ENCODE measurements at places on chromosomes 12 and 14.

GRCh38 chr12:64065881-64066451, 156.1 kb downstream of the KICS2 start:
- DNase-seq: no peak

DNA sequence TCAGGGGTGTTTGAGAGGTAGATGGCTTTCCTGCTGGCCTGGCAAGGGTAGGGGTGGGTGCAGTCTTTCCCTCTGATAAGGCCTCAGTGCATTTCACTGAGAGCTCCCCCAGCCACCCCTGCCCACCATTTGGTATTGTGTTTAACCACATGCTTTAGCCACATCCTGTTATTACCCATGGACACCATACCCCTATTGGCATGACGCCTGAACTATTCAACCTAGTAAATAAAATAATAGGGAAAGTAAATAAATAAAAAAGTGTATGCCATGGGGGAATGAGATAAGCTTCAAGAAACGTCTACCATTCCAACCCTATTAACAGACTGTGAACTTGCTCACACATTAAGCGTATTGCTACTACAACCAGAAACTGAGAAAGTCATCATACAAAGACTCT, 7.6 kb upstream of the LGR5 start:
- DNase-seq: no peak

DNA sequence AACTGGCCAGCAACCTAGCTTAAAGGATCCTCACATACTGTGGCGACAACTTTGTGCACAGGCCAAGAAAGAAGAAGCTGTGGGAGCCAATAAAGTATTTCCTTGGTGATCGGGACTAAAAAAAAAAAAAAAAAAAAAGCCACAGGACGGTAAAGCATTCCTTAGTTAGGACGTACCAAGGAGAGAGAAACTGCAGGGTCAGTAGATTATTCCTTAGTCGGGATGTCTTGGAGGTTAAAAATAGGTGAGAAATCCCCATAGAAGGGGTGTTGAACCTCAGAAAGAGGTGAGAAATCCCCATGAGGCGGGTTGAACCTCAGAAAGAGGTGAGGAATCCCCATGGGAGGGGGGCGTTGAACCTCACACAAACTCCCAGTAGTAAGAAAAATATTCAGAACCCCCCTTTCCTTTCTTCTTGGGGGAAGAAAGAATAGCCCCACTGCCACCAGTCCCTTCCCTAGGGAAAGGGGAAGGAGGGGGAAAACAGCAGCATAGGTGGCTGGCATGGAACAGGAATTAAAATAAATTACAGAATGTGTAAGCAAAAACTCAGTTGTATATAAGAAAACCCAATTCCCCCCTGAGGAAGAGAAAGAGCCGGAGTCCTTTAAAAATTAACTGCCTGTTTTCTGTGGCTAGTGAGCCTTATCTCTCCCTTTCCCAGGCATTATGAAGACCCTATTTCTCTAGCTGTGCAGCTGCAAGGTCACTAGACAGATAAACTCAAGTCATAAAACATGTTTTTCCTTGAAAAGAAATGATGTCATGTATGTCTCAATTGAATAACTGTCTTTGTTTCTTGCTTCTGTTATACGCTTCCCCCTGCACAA, 26.8 kb downstream of the KLRK1 start:
- no peak for DNase-seq

- no peak for DNase-seq
These were observed 71.4 kb upstream of the PRKD1 start for GRCh38 chr14:29999013-29999539.

- DNase-seq: no peak
These were observed 377.1 kb upstream of the FAR2 start for GRCh38 chr12:28771968-28772367.

DNA sequence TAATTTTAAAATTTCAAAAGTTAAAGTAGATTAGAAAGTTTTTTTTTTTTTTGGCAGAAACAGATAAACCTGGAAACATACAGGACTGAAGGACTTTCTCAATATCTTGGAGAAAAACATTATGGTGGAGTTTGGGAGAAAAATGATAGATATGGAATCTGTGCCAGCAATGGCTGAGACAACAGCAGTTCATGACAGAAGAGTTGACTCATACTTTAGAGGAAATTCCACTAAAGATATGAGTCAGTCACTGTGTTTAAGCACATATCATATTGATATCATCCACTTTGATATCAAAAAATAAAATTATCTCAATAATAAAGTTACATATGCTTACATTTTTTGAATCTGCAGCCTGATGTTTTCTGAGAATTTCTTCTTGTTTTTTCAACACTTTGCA, 193.9 kb upstream of the OR4E1 start:
- DNase-seq: no peak

DNA sequence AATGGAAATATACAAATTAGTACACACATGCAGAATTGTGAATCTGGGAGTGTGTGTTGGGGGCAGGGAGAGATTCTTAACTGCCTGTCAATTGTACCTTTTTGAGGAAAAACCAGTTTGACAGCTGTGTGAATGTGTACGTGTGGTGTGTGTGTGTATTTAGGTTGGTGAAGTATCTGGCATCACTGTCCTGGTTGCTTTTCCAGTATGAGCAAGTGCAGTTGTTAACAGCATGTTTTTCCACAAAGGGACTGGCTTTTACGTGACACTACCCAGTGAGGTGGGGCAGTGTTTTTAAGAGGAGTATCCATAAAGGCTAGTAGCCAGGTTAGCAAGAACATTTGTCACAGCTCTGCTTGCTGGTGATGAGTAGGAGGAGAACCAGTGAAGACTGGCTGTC, 56.1 kb downstream of the DAAM1 start:
- no peak for DNase-seq

DNA sequence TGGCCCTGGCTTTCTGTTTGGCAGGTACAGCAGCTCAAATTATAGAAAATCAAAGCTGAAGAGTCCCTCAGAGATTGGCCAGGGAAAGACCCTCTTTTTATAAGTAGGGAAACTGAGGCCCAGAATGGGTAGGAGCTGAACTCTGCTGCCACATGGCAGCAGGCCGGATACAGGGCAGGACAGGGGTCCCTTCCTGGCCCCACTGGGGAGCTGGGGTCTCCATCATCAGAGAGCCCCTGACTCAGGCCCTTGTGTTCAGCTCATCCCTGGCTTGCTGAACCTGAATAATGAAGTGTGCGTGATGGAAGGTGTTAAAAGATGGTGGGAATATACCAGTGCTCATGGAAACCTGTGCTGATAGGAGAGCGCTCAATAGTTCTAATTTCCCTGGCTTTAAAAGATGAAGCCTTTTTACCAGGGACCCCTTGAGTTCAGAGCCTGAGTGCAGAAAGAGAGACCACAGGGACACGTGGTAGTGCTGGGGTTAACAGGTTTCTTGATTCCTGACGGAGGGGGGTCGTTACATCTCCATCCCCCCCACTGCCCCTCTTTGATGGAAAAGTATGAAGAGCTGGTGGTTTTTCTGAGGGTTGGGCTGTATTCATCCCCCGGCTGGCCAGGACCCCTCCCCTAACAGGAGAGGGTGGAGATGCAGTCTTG, 4.4 kb downstream of the DLK1 start:
- no peak for DNase-seq

- DNase-seq: no peak
These were observed 128.1 kb downstream of the PPM1H start for GRCh38 chr12:62806893-62807292.

DNA sequence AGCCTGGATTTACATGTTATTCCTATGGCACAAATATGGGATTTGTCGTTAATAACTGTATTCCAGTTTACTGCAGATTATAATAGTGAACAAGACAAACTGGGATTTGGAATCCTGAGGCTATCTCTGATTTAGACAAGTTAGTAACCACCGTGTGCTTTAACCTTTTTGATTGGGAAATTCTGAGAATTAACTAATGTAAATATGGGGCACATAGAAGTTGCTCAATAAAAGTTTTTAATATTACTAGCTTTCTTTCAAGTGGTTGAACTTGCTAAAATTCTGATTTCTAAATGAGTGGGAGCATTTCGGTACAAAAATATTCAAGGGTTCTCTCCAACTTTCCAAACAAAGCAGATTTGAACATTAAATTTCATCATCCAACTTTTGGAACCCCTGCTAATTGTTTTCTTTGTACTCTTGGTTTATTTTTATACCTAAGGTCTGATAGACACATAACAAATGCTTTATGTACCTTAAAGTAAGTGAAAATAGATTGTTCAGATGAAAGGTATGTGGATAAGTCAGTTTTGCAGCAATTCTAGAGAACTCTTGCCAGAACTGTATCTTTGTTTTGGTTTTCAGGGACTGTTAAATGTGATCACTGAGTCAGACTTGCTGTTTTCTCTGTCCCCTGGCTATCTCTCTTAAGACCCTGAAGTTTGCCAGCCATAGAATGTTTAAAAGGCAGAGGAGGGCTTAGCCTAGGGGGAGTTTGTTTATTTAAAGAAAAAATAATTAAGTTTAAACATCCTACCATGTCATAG, 57.5 kb downstream of the FRS2 start:
- no peak for DNase-seq

GRCh38 chr12:69440886-69441285, 29.3 kb upstream of the FRS2 start:
- no peak for DNase-seq

DNA sequence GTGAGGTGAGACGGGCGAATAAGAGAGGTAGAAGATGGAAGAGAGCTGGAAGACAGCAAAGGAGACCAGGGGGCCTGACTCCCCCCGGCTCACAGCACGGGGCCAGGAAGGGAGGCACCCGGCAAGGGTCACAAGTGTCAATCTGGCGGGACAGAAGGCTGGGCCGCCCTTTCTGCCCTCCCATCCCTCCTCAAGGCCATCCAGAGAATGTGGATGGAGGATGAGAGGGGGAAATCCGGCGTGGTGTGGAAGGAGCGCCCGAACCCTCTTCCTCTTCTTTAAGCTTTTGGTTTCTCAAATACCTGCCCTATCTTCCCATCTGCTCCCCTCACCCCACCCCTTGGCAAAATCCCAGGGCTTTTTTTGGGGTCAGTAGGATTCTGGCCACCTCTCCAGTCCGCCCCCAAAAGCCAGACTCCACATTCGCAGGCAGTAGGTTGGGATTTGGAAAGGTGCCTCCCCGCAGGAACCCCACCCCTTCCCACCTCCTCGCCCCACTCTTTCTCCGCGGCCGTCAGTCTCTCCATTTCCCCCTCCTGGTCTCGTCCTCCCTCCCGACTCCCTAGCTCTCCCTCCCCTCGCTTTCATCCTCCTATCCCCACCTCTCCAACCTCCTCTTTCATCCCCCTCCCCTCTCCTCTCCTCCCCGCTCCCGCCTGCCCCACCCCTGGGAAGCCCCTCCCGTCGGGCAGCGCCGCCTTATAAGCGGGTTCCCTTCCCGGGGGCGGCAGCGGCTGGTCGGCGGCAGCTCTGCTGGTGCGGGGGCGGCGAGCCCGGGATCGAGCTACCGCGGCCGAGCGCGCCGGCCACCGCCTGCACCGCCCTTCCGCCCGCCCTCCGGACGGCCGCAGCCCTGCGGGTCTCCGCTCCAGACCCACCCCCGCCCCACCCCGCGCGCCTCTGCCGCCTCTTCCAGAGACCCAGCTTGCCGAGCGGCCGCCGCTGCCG, at the start of gene PTMS:
Gene PTMS (plus strand): TSS at position 730 of the 948 bp plus-strand sequence. CDS start 343 bp downstream, outside the sequence.
- no peak for DNase-seq

DNA sequence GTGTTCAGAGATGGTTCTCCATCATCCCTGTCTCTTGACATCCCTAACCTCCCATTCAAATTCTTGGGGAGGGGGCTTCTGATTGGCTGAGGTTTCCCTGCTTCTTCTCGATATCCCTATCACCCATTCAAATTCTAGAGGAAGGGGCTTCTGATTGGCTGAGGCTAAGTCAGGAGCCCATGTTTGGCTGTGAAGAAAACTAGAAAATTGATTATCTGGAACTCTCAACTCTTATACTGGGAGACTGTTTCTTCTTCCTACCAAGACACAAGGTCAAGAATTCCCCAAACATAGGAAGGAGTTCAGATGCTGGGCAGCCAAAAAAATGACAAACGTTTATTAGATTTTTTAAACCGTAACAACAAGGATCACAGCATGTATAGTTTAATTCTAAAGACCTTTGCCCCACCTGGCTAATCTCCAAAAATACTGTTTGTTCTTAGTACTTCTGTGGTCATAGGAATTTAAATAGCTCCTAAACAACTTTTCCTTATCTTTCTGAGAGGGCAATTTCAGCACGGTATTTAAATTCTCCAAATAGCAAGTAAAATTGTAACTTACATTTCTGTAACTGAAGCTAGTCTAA, 26.4 kb downstream of the SPIC start:
- DNase-seq: no peak

- no peak for DNase-seq
These were observed 120.9 kb upstream of the BCL2L14 start for GRCh38 chr12:11949738-11950411.

DNA sequence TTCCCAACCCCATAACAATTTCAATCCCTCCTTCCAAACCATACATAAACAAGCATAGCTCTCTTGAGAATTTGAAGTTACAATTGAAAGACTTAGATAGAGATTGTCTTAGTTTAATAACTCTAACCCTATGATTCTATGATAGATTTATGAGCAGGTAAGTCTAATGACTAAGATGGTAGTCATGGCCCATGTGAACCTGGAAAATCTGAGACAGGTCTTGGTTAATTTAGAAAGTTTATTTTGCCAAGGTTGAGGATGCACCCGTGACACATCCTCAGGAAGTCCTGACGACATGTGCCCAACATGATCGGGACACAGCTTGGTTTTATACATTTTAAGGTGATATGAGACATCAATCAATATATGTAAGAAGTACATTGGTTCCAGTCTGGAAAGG, 248.8 kb downstream of the KCNH5 start:
- no peak for DNase-seq

DNA sequence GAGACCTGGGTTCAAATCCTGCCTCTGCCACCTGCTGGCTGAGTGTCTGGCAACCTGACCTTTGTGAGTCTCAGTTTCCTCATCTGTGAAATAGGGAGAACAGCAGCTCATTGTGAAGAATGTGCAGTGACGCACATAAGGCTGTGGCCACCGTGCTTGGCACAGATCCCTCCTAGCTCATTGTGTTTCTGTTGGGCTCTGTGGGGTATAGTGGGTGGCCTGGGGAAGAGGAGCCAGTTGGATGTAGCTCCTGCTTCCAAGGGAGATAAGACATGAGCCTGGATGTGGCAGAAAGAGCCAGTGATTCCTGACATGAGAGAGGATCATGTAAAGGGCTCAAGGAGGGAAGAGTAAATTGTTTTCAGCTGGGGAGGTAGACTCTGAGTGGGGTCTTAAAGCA, 120.0 kb downstream of the ESRRB start:
- no peak for DNase-seq

GRCh38 chr12:46065412-46066166, 75.2 kb upstream of the SCAF11 start:
- no peak for DNase-seq

- no peak for DNase-seq
These were observed 9.3 kb upstream of the ESR2 start for GRCh38 chr14:64303471-64303917.

GRCh38 chr12:95335948-95336347, 118.3 kb downstream of the VEZT start:
- DNase-seq: no peak

- DNase-seq: no peak
These were observed 19.5 kb upstream of the PPFIBP1 start for GRCh38 chr12:27504507-27504906.
